Epithelial cell of umbilical artery (primary cell): ENCODE measurements at places on chromosomes 6 and 20. TPM values are rescaled to one million over a fixed set of nuclear protein-coding genes. Genes with fewer than 3 reads are reported as not detected.

The METTL24 gene
- total RNA-seq: not detected in 2 replicates

The TFAP2C gene
- total RNA-seq: under 0.01 TPM in 1 of 2 replicates, not detected in the other

The GPR6 gene
- total RNA-seq: not detected in 2 replicates

The GPSM3 gene
- 3.8 and 5.2 TPM in 2 replicates for total RNA-seq

The VWA7 gene
- not detected in 2 replicates for total RNA-seq

The ZC2HC1B gene
- not detected in 2 replicates for total RNA-seq

The HSPA1L gene
- total RNA-seq: 0.76 and 0.97 TPM in 2 replicates
